ENCODE measurements at places on chromosomes 12 and 14.

GRCh38 chr12:124766727-124767065 lies 97.0 kb downstream of the SCARB1 start:
- peaks cover 7% of the 10 kb centered on the region for H3K27me3 ChIP-seq
- H3K4me3 ChIP-seq = no peak overlapping the region
- no peak overlapping the region for H3K27ac ChIP-seq
- H3K4me1 ChIP-seq = peaks cover 7% of the 10 kb centered on the region
- no peaks in the 10 kb centered on the region for H3K36me3 ChIP-seq

DNA sequence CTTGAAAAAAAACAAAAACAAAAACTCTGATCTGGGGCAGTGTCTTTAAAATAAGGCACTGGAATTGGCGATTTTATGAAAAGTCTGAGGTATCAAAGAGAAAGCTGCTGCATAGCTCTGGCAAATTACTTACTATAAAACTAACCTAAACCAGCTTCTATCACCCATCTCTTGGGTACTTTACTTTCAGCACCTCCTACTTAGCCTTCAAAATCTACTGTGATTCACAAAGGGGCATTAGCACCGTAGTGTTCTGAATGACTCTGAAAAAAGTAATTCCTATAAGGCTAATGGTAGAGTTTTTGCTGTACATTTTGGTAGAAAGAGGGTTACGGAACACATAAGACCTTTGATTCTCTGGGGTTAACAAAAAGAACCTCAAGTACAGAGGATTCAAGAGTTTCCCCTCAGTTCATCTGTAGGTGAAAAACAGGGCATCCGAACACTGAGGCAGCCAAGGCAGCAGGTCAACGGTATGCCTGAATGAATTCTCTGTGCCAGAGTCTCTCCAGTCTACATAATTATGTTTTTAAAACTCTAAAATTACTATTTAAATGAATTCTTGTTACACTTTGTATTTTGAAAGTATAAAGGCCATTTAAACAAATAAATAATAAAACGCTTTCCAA lies 101.5 kb downstream of the ELK3 start:
- H3K27me3 ChIP-seq = no peaks in the 10 kb centered on the region
- no peak for DNase-seq
- H3K36me3 ChIP-seq = peaks cover 19% of the 10 kb centered on the region
- H3K4me1 ChIP-seq = no peaks in the 10 kb centered on the region
- no peak overlapping the region for H3K4me3 ChIP-seq

DNA sequence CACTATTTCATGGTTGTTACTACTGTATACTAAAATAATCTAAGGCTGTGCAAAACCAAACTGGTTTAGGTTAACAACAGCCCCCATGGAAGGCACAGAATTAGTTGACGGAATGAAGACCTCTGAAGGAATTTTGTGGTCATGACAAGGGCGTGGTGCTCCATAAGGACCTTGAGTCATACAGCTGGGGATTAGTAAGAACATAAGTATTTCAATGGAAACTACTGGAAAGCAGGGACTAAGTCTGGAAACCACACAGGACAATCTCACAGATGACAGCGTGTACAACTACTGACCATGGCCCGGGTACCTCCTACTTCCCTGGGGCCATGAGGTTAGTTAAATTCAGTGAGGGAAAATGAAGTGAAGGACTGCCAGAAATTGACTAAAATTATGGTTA lies 98.5 kb upstream of the PLEKHA5 start:
- peaks cover 22% of the 10 kb centered on the region for H3K4me1 ChIP-seq
- DNase-seq = no peak
- peaks cover 17% of the 10 kb centered on the region for H3K36me3 ChIP-seq
- H3K4me3 ChIP-seq = no peak overlapping the region
- no peaks in the 10 kb centered on the region for H3K27me3 ChIP-seq
- peak overlapping the region; percentile 26 for H3K27ac ChIP-seq

DNA sequence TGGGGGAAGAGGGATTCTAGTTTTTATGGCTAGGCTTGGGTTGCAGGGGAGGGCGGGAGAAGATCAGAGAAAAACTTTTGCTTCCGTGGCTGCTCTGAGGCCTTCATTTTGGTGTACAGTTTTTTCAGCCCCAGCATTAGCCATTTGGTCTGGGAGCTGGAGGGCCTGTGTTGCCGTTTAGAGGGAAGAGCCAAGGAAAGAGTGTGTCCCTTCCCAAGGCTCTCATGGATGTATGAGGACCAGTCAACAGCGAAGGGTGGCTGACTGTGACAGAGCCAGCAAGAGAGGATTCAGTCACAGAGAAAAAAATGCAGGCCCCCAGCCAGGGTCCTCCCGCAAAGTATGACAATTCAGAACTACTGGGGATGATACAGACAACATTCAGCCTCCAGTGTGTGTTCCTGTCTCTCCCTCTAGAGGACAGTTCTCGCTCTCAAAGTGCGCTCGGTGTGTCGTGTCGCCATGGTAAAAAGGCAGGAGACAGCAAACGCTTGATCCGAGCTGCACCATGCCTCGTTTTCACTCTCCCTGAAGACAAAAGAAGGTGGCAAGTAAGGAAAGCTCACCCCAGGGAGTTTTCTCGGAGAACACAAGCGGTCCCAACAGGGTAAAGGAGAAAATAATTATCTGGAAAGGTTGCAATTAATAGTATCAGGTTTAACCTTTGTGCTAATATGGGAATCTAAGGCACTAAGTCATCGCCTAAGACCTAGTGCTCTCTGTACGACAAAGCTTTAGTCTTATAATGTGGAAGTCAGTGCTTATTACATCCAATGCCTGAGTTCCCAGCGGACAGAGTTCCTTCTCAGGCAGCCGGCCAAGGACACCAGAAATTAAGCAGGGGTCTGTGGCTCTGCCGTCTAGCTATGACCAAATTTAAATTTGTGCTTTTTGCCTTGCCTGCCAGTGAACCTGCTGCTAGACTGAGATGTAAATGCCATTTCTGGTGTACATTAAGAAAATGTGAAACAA lies 157.3 kb upstream of the PLXNC1 start:
- H3K27me3 ChIP-seq = peaks cover 17% of the 10 kb centered on the region
- peaks cover 2% of the 10 kb centered on the region for H3K4me1 ChIP-seq
- no peak for DNase-seq
- no peak overlapping the region for H3K27ac ChIP-seq

DNA sequence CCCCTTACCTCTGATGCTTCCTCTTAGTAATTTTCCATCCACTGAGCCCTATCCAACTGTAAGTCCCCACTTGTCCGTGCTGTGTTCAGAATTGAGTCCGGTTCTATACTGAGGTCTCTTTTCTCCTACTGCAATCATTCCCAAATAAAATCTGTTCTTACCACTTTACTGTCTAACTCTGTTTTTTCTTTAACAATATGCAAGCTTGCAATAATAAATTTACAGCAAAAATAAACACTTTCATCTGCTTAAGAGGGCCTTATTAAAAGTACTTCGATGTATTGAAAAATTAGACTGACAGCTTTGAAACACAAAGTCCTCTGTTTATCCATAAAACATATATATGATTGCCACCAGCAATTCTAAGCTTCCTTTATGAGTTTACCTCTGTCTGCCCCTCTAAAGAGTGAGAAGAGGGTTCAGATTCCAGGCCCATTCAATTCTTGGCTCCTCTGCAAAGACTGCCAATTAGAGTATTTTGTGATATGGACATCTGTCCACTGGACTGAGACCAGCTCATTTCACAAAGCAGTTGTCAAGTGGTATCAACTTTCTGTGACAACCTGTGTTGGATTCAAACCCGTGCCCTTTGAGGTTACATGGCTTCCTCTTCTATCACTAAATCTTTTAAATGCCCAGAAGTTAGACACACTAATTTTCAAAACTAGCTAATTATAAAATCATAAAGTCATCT lies 39.9 kb upstream of the G2E3 start:
- no peaks in the 10 kb centered on the region for H3K27me3 ChIP-seq
- H3K4me1 ChIP-seq = no peaks in the 10 kb centered on the region
- DNase-seq = no peak
- H3K36me3 ChIP-seq = no peaks in the 10 kb centered on the region
- H3K4me3 ChIP-seq = no peak overlapping the region

DNA sequence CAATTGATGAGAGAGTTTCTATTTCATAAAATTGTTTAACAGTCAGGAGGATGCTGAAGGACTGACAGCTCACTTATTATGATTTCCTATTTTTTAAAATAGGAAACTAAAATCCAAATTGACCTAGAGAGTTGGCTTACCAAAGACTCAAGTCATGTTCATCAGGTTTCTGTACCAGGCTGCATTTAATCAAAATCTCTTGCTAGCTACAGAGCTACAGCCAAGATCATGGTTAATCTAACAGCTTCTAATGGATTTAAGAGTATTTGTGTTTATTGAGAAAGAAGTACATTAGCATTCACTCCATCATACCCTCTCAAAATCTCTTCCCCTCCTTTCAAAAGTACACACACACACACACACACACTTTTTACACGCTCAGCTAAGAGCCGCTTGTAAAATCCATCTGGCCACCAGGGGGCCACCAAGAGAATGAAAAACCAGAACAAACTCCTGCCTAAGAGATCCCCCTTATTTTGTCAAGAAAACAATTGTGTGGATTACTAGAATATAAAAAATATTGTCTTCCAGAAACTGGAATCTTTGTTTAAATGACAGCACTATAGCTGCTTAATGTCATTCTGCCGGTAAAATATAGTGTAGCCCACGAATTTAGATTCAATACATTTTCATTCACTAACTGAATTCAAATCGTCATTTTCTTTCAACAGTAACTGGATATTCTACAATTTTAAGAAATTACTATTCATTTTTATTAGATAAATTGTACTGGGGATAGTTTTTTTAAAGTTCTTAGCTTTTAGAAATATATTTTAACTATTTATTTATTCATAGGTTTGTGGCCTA lies 334.0 kb downstream of the BTG1 start:
- peaks cover 7% of the 10 kb centered on the region for H3K36me3 ChIP-seq
- H3K27ac ChIP-seq = peak overlapping the region; percentile 21
- H3K4me1 ChIP-seq = peaks cover 2% of the 10 kb centered on the region
- no peaks in the 10 kb centered on the region for H3K27me3 ChIP-seq

- H3K27ac ChIP-seq = no peak overlapping the region
- DNase-seq = no peak
- no peak overlapping the region for H3K4me3 ChIP-seq
- peaks cover 20% of the 10 kb centered on the region for H3K27me3 ChIP-seq
- H3K36me3 ChIP-seq = no peaks in the 10 kb centered on the region
These were observed 133.7 kb upstream of the C14orf180 start for GRCh38 chr14:104445832-104446381.

DNA sequence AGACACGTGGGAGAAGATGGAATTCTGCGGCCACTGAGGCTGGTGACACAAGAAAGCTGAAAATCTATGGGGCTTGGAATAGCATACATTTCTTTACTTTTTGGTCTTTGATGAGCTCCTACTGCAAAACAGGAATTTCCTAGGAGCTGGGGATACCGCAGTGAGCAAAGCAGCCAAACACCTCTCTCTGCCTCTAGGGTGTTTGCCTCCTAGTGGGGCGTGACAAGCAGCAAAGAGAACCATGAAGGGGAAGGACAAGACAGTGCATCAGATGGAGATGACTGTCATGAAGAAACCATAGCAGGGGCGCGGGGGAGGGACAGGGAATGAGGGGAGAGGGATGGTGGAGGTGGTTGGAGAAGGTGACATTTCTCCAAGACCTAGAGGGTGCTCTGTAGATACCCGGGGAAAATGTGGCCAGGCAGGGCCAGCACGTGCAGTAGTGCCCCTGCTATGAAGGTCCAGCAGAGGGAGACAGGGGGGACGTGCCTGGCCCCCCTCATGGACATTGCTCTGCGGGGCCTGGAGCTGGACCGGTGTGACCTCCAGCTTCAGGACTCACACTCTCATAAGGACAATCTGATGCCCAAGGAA lies 58.6 kb downstream of the SERPINA3 start:
- H3K4me3 ChIP-seq = no peak overlapping the region
- H3K27ac ChIP-seq = no peak overlapping the region
- H3K4me1 ChIP-seq = peaks cover 3% of the 10 kb centered on the region
- no peaks in the 10 kb centered on the region for H3K27me3 ChIP-seq
- no peaks in the 10 kb centered on the region for H3K36me3 ChIP-seq
- DNase-seq = no peak

DNA sequence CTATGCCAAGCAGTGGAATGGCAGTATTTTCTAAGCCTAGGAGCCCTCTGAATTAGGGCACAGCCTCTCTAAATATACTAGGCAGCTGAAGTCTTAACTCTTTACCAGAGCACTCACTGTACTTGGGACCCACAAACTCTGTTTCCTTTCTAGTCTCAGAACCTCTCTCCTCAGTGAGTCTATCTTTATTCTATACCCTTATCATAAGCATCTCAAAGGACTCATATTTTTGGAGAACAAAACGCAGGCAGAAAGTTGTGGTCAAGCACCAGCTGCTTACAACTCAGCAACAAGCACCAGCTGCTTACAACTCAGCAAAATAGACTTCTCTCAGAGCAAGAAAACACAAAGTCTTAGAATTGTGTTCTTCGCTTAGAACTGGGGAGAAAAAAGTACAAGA lies 993 bp downstream of the CCDC196 start:
- DNase-seq = no peak
- H3K36me3 ChIP-seq = no peaks in the 10 kb centered on the region
- peaks cover 2% of the 10 kb centered on the region for H3K4me1 ChIP-seq
- peaks cover 4% of the 10 kb centered on the region for H3K27me3 ChIP-seq
- no peak overlapping the region for H3K4me3 ChIP-seq
- H3K27ac ChIP-seq = no peak overlapping the region

DNA sequence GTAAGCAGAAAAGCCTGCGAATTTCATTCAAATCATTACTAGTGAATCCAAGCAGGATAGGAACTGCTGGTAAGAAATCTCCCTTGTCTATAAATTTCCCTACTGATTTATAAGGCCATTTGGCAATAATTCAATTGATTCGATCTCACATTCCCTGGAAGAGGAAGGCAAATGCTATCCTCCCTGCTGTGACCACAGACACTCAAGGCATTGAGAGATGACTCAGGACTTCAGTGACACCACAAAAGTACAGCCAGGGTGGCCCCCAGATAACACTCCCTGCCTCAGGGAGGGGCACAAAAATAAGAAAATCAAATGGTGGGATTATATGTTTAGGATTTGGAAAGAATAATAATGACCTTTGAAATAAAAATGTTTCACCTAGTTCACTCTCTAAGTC lies 162.7 kb downstream of the GRIP1 start:
- no peak overlapping the region for H3K4me3 ChIP-seq
- no peaks in the 10 kb centered on the region for H3K27me3 ChIP-seq
- no peak overlapping the region for H3K27ac ChIP-seq

GRCh38 chr14:24959791-24960331 lies 90.1 kb downstream of the STXBP6 start:
- no peaks in the 10 kb centered on the region for H3K36me3 ChIP-seq
- H3K4me3 ChIP-seq = no peak overlapping the region
- H3K27ac ChIP-seq = no peak overlapping the region

GRCh38 chr14:101480747-101481530 lies 80.4 kb upstream of the DIO3 start:
- no peak for DNase-seq
- H3K4me3 ChIP-seq = no peak overlapping the region
- peak overlapping the region; percentile 37 for H3K27ac ChIP-seq
- no peaks in the 10 kb centered on the region for H3K27me3 ChIP-seq
- H3K36me3 ChIP-seq = peaks cover 2% of the 10 kb centered on the region

- H3K27ac ChIP-seq = no peak overlapping the region
- no peak overlapping the region for H3K4me3 ChIP-seq
- peaks cover 9% of the 10 kb centered on the region for H3K4me1 ChIP-seq
- no peaks in the 10 kb centered on the region for H3K36me3 ChIP-seq
These were observed 21.0 kb upstream of the PLEKHG3 start for GRCh38 chr14:64683264-64683663.
